ENCODE measurements at places on chromosomes 7 and 10.

DNA sequence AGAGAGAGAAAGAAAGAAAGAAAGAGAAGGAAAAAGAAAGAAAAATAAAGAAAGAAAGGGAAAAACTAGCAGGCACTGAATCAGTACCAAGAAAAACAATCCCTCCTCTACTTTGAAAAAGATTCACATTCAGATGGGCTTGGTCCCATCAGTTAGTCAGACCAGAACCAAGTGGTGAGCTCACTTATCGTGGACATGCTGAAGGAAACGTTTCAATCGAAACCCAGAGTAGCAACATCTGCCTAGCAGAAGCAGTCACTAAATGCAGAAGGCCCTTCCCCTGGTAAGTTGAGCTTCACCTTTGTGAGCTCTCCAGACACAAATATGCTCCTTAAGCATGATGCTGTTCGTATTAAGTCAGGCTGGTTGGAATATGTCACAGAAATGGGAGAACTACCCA, 167.7 kb downstream of the TRIL start:
- DNase-seq = no peak

DNA sequence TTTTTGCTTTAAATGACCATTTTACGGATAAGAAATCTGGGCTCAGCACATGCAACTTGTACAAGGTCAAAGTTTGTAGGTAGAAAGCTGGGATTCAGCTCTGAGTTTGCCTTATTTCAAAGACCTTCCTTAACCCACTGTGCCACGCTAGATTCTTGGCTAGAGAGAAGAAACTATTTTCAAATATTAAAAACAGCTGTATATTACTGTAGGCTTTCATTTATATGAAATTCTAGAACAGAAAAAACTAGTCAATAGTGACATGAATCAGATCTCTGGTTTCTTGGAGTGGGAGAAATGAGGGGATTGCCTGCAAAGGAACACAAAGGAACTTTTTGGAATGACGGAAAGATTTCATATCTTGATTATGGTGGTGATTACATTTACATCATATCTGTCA, 53.0 kb upstream of the C1GALT1 start:
- DNase-seq = no peak

GRCh38 chr7:143269251-143269650, 6.0 kb downstream of the GSTK1 start:
- no peak for DNase-seq

GRCh38 chr10:77168161-77168560, 469.4 kb downstream of the KCNMA1 start:
- DNase-seq = no peak

- peak; percentile 98 for DNase-seq
Measured at GRCh38 chr10:79178614-79179163, 109.9 kb downstream of the ZMIZ1 start.

- DNase-seq = no peak
Measured at GRCh38 chr10:1451362-1451888, 285.9 kb downstream of the ADARB2 start.

GRCh38 chr7:17769918-17770317, 170.4 kb downstream of the SNX13 start:
- peak; percentile 81 for DNase-seq

DNA sequence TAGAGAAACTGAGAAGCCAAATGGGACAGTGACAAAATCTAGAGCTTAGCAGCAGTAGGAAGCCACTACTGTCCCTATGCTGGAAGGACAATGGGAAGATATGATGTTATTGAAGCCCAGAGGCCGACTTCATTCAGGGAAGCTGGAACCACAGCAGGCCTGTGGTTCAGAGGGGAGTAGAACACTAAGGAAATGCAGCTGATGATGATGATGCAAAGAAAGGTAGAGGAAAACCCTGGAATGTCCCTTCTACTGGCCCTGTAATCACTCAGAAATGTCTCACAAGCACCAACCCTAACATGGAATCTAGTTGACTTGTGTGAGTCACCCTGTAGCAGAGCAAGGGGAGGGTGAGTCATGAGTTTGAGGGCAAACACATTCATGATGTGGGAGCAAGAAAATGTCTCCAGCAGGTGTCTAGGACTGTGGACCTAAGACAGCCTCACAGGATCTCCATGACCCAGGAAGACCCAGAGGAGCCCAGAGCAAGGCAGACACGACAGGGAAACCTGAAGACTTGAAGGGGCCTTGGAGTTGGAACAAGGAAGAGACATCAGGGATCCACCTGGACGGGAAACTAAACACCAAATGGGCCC, 37.0 kb upstream of the LRRC17 start:
- DNase-seq = no peak

GRCh38 chr10:4981722-4982471, 18.7 kb downstream of the AKR1C1 start:
- DNase-seq = peak; percentile 58

GRCh38 chr7:51160990-51161615, 155.5 kb downstream of the COBL start:
- peak; percentile 68 for DNase-seq

DNA sequence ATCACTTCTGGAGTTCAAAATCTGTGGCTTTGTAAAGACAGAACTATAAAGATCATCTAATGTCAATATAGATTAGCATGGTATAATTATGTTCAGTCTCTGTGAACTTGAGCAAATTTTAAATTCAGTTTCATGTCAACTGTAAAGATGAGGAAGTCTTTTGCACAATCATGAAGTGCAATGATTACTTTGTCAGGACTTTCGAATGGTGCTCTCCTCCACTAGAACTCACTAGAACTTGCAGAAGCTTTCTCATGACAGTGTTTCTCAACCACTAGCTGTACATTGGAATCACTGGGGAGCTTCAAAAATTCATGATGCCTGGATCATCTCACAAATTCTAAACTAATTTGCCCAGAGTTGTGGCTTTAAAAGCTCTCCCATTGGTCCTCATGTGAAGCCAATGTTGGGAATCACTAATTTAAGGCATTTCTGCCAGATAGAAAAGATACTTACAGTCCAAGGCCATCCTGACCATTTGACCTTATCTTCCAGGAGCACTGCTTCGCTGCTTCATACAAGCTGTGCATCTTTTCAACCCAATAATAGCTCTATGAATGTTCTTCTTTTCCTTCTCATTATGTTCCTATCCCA, 12.9 kb downstream of the OR2AE1 start:
- DNase-seq = peak; percentile 7

Data from SK-N-DZ (cell line).